ENCODE measurements at places on chromosomes 6 and 20.

GRCh38 chr6:128821116-128821515, 61.8 kb upstream of the LAMA2 start:
- no peak for DNase-seq

GRCh38 chr6:112274774-112275173, 20.4 kb upstream of the LAMA4 start:
- DNase-seq: no peak

DNA sequence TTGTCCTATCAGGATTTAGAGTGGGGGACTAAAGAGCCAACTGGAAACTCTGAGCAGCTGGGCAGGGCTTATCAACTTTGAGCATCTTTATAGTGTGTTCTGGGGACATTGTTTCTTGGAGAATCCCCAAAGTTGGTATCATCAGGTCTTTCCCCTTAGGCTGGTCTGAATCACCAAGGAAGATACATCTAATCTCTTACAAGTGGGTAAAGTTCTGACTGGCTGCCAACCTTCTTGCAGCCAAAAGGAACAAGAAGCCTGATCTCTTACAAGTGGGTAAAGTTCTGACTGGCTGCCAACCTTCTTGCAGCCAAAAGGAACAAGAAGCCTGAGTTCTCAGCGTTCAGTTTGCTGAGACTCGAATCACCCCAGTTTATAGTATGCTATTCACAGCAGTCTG, 1.6 kb upstream of the MED23 start:
- DNase-seq: no peak

DNA sequence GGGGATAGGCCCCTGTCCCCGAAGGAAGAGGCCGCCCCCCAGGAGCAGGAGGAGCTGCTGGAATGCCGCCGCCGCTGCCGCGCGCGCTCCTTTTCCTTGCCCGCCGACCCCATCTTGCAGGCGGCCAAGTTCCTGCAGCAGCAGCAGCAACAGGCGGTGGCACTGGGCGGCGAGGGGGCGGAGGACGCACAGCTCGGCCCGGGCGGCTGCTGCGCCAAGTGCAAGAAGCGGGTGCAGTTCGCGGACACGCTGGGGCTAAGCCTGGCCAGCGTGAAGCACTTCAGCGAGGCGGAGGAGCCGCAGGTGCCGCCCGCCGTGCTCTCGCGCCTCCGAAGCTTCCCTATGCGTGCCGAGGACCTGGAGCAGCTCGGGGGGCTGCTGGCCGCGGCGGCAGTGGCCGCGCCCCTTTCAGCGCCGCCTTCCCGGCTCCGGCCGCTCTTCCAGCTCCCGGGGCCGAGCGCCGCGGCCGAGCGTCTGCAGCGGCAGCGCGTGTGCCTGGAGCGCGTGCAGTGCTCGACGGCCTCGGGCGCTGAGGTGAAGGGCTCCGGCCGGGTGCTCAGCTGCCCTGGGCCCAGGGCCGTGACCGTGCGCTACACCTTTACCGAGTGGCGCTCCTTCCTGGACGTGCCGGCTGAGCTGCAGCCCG, 630 bp downstream of the PPP1R3G start:
- no peak for DNase-seq

GRCh38 chr6:39530201-39530759, 194.9 kb downstream of the KIF6 start:
- no peak for DNase-seq

DNA sequence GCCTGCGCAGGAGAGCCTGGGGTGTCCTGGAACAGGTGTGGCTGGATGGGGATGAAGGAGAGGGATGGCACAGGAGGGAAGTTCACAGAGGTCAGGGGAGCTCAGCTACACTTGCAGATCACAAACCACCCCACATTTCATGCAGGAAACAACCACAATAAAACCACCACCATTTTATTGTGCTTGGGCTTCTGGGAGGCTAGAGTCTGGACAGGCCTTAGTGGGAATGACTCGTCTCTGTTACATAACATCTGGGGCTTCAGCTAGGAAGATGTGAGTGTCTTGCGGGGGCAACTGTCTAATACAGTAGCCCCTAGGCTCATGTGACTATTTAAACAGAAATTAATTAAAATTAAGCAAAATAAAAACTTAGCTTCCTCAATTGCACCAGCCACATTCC, 33.4 kb downstream of the SNX5 start:
- DNase-seq: no peak

DNA sequence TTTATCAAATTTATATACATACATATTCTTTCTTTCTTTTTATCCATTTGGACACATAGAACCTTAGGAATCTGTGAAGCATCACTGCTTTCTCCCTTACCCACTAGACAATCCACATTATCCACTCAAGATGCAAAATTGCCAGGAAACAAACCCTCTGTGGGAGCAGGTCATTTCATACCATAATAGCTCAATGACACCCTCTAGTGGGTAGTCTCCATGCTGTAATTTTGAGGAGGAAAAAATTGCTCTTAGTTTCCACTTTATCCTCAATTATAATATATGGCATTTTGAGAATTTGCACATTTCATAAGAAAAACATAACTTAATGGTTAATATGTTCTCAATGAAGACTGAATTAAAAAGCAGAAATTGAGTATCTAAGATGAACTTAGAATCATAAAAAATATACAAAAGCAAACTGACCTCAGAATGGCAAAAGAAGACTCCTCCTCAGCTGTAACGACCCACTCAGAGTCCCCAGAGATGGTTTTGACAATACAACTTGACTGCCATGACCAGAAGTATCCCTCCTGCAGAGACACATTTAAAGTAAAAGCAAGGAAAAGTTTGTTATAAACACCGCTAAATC, 164.1 kb downstream of the FRK start:
- no peak for DNase-seq

DNA sequence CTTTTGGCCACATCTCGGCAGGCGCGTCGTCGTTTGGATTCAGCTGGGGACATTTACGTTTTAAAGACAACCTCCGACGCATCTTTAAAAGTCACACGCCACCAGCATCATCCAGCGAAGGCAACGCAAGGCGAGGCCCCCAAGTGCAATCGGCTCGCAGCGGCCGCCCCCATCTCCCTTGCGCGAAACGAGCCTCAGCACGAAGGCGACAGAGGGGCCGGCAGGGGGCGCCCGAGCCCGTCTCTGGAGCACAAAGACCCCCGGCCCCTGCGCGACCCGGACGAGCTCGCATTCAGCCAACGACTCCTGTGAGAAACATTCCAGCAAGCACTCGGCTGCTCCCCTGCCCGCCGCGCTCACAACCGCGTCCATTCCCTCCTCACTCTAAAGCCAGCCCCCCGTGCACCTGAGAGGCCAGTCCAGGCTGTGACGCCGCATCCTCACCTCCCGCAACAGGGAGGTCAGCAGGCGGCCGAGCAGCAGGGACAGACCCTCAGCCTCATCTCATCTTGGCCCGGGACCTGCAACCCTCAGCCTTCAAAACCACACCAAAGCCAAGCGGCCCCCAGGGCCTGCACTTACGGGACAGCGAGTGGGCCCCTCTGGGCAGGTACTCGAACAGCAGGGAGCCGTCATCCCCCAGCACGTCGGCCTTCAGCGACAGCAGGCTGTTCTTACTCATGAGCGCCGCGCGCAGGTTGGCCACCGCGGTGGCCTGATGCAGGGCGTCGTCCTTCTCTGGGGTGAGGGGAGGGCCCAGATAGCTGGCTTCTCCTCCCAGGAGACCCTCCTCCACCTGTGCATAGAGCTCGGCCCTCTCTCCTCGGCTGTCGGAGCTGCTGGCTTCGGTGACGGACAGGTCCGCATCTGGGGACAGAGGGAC, 35.8 kb downstream of the SLC2A4RG start:
- DNase-seq: no peak

DNA sequence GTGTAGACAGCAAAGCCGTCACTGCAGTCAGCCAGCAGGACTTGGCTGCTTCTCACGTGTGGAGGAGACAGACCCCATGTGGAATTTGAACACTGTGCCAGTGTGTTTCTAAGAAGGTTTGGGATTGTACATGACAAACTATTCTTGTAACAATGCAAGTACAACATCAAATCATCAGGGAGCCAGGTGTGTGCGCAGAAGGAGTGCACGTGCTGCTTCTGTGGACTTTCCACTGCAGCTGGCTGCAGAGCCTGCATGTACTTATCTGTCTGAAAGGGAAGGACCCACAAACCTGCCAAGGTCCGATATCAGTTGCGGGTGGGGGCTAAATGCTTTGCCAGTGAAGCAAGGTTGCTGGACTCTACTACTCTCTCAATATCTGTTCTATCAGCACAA, 211.6 kb downstream of the WDR27 start:
- no peak for DNase-seq

DNA sequence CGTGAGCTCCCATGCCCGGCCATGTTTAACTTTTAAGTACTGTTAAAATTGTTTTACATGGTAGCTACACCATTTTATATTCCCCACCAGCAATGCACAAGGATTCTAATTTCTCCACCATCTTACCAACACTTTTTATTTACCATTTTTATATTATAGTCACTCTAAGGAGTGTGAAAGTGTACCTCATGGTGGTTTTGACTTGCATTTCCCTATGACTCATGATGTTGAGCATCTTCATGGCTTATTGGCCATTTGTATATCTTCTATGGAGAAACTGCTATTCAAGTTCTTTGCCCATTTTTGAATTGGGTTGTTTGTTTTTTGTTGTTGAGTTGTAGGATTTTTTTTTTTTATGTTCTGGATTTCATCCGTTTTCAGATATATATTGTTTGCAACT, 15.6 kb upstream of the BPHL start:
- DNase-seq: no peak

GRCh38 chr6:151257985-151258445, 18.2 kb downstream of the AKAP12 start:
- no peak for DNase-seq

- no peak for DNase-seq
Observed at GRCh38 chr20:3846378-3846739, 275 bp upstream of the MAVS start.

DNA sequence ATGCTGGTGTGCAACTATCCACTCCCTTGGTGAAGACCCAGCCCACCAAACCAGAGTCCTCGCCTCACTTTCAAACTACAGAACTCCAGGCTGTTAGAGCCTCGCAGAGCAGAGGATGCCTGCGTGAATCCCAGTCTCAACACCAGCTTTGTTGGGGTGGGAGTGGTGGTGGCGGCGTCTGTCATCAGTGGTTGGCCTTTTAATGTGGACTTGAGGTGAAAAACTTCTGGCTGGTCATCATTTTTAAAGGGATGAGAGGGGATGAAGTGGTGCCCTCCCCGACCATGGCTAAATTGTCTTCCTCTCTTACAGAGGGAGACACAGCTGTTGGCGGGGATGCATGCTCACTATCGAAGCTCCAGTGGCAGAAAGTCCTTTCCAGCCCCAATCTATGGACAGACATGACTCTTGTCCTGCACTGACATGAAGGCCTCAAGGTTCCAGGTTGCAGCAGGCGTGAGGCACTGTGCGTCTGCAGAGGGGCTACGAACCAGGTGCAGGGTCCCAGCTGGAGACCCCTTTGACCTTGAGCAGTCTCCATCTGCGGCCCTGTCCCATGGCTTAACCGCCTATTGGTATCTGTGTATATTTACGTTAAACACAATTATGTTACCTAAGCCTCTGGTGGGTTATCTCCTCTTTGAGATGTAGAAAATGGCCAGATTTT, 54.9 kb downstream of the EZR start:
- DNase-seq: no peak

GRCh38 chr6:69570106-69570505, 226.7 kb downstream of the LMBRD1 start:
- no peak for DNase-seq

GRCh38 chr20:24507182-24507853, 37.9 kb downstream of the SYNDIG1 start:
- DNase-seq: no peak

All from stimulated activated CD4-positive, alpha-beta T cell treated with anti-CD3 and anti-CD28 coated beads, Interleukin-1b, Interleukin-23, amount 100 ng/mL, for 1 hour (primary cell).